Activated gamma-delta T cell treated with anti-CD3 and anti-CD28 coated beads, Interleukin-2, amount 50 U/mL, for 16 hours (primary cell): ENCODE measurements at places on chromosomes 3 and 15.
A peak's percentile ranks its signal among the peaks of the same experiment; 100 is the strongest.

- DNase-seq, result no peak
These were observed 26.0 kb upstream of the CORO2B start for GRCh38 chr15:68552773-68553172.

DNA sequence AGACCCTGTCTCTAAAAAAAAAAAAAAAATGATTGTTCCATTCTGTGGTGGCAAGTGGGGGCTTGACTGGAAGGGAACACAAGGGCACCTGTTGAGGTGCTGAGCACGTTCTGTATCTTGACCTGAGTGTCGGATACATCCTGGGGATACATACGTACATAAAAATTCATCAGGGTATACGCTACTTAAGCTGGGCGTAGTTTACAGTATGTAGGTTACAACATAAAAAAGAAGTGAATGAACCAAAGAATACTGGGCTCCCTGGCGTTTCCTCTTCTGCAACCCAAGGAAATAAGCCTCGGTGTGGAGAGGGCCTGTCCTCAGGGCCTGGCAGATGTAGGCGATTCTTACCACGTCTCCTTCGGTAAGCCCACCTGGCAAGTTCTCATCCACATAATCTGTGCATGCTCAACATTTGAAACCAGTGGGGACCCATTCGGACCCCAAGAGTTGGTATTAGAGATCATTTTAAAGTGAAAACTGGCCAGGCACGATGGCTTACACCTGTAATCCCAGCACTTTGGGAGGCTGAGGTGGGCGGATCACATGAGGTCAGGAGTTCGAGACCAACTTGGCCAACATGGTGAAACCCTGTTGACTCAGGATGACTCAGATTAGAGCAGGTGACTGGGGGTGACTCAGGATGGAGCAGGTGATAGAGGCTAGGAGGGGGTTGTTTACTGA is 5.1 kb upstream of the MUC20 start:
- DNase-seq, result no peak

DNA sequence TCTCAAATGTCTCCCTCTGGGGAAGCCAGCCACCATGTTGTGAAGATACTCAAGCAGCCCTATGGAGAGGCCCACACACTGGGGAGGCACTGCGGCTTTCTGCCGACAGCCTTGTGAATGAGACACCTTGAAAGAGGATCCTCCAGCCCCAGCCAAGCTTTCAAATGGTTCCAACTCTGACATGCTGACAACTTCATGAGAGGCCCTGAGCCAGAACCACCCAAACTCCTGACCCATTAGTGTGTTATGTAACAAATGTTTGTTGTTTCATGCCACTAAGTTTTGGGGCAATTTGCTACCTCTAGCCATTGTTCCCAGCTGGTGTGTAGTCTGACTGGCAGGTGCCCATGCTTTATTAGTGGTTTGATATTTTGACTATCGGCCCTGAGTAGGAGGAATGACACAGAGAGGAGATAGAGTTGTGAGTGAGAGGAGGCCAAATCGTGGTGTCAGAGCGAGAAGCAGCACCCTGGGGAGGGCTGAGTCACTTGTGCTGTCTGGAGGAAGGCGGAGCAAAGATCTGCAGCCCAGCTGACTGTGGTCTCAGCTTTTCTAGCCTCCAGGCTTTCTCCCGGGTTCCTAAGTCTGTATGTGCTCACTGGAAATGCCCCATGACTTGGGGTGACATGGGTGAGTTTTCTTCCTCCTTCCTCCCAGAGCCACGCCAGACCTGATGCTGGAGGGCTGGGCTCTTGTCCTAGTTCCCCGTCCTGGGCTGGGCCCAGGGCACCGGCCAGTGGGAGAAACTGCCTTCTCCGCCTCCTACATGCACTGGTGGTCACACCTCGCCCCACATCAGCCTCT is 56.7 kb upstream of the BLM start:
- peak; percentile 68 for DNase-seq

DNA sequence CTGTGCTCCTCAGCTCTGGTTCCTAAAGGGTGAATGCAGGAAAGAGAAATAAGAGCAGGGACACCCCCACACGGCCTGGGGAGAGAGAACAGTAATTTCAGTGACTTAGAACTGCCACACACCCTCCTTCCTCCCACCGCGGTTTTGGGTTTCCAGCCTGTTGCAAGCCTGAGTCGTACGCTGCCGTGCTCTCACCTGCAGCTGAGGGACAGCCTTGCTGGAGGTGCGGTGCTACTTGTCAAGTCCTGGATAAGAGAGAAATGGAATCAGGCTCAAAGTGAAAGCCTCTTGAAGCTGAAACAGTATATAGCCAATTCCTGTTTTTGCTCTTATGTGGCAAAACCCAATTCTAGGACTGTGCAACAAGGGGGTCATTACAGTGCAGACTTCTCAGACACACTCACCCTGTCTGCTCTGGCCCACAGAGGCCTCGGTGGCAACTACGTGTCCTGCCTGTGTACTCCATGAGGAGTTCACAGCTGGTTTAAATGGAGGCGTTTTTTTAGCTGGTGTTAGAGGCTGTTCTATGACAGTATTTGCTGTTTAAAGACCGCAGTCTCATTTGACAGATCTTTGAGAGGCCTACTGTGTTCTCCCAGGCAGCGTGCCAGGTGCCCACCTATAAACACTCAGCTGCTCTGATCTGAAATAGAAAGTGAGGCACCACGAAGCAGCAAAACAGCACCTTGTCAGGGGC is 42.9 kb downstream of the TBC1D2B start:
- peak; percentile 70 for DNase-seq

DNA sequence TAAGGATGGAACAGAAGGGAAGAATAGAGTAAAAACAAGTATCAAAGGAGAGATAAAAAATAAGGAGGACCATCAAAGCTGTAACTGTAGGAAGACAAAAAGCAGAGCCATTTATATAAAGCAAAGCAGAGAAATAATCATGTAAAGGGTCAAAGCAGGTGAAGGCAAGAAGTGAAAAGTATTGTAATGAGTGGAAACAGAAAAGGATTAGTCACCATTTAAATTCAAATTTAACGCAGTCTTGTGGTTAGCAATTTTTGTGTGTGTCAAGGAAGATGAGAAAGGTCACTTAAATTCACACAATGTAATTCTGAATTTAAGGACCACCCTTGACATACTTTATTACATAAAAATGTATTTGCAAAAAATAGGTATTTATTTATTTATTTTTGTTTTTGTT is 567.8 kb downstream of the ROBO1 start:
- DNase-seq, result no peak

DNA sequence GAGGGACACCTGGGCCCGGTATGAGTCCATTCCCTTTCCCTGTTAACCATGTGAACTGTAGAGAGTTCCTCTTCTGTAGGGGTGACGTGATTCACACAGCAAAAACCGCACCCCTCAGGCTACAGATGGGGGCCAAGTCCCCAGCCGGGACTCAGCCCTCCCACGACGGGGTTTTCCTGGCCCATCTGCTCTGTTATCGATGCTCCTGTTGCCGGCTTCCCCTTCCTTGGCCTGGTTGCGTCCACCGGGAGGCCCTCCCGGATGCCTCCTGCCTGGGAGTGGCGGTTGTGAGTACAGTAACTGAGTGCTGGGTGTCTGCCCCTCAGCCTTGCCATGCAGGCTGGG is 817 bp upstream of the PLXNA1 start:
- peak; percentile 52 for DNase-seq

- DNase-seq, result no peak
These were observed 41.6 kb downstream of the ILDR1 start for GRCh38 chr3:121980450-121980796.

GRCh38 chr15:67127965-67128364 is 62.6 kb downstream of the SMAD3 start:
- no peak for DNase-seq

DNA sequence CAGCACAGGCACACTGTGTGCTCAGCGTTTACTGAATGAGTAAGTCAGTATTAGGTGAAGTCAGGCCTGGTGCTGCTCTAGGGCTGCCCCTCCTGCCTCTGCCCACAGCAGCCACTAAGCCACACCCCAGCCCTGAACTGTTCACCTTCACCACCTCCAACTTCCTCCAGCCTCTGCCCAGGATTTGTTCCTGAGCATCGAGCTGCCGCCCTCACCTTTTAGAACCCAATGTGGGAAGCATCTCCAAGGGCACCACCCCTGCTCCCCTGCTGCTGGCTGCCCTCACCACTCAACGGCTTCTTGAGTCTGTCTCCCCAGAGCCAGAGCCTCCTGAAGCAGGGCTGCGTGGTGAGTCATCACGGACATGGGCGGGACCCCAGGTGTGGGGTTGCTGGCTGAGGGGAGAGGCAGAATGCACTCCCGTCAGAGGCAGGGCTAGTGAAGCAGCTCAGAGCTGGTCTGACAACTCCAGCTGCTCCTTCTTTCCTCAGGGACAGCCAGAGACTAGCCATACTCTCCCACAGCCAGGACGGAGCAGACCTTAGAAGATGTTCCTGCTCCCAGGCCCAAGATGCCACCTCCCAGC is 5.8 kb downstream of the HYAL2 start:
- peak; percentile 67 for DNase-seq

DNA sequence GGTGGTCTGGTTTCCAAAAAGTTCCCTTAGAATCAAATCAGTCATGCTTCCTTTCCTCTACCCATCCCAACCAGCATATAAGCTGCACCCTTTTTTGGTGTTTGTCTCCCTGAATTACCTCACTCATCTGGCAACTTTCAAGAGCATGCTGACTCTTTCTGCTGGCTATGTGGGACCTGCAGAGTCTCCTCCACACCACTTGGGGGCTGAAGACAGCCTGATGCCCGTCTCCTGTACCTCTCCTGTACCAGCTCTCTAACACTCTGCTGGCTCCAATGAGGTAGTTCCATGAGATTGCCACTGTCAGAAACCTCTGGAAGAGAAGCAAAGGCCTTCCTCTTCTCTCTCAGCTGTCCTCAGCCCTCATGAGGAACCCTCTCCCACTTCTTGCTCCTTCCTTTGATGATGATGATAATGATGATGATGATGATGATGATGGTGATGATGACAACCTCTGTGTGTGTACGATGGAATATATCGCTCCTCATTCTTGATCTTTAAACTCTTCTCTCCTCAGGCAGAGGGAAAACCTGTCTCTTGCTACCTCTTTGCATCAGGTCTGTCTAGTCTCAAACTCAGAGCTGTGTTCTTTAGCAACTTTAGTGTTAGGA is 257.5 kb downstream of the ZNF621 start:
- no peak for DNase-seq

- peak; percentile 20 for DNase-seq
These were observed 790 bp downstream of the RAB5A start for GRCh38 chr3:19947549-19948225.

DNA sequence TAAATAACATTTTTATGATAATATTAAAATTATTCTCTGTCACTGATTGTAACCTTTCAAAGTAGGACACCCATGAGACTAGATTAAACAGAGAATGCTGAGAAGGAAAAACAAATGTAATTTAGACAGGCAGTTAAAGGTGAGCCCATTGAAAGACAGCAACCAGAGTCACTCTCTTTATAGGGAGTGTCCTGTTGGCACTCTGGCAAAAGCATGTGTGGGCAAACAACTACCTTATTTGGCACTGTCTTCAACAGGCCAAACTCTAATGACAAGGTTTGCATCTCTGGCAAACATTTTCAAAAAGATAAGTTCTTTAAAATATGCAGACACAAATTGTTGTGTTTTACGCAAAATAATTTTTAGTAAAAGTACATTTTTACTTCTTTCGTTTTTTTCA is 29.8 kb downstream of the NFKBIZ start:
- DNase-seq, result no peak

DNA sequence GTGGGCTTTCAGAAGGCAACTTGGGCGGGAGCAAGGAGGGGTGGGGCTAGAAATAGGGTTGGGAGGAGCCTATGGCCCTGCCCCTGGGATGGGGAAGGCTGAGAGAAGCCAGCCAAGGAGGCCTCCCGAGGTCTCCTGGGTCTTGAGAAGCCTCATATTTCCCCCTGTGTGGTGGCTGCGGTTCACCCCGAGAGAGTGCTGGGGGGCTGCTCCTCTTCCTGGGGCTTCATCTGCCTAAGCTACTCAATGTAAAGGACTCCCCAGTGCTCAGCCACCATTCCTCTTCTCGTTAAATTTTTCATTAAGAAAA is 174.3 kb downstream of the SMAD6 start:
- no peak for DNase-seq

DNA sequence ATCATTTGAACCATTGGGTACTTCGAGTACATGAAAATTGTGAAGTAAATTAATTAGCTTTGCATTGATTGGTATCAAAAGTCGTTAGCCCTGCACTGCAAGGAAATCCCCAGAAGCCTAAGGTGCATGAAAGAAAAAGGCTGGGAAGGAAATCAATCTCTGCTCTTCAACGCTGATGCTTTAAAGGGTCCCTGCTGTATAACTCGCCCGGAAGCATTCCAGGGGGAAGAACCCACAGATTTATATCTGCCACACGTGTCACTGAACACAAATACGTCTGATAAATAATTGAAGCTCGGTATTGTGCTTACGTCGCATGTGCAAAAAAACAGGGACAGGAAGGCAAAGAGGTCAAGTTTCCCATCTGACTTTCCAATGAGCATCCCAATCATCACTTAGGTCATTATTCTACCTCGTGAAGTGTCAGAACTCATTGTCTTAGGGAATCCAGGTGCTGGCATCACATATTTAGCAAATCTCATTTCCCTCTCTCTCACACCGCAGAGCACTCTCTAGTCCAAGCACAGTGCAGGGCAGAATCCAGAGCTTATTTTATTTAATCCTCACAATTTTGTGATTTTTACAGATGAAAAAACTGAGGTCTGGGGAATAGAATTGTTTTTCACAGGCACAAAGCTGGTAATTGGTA is 804.4 kb upstream of the CFAP20DC start:
- no peak for DNase-seq

GRCh38 chr3:148551767-148552260 is 145.9 kb upstream of the AGTR1 start:
- DNase-seq, result no peak
